ACHN (cell line): ENCODE measurements at places on chromosomes 2 and 18.

DNA sequence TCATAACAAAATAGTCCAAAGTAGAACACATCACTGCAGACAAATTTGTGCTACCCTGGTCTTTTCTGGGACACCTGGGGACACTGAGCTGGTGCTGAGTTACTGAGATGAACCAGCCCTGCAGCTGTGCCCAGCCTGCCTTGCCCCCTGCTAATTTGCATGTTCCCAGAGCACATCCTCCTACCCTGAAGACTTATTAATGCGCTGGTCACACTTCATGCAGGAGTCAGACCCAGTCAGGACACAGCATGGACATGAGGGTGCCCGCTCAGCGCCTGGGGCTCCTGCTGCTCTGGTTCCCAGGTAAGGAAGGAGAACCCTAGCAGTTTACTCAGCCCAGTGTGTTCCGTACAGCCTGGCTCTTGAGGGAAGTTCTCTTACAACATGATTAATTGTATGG, 1518.3 kb downstream of the RPIA start:
- no peak for DNase-seq

- DNase-seq = no peak
Observed at GRCh38 chr2:195037045-195037444, 620.0 kb upstream of the SLC39A10 start.

GRCh38 chr2:31980674-31981356, 30.0 kb downstream of the MEMO1 start:
- DNase-seq = peak; percentile 54

- no peak for DNase-seq
Observed at GRCh38 chr18:21262244-21262643, 20.2 kb downstream of the GREB1L start.

- no peak for DNase-seq
Observed at GRCh38 chr2:205011031-205011430, 465.8 kb downstream of the PARD3B start.

DNA sequence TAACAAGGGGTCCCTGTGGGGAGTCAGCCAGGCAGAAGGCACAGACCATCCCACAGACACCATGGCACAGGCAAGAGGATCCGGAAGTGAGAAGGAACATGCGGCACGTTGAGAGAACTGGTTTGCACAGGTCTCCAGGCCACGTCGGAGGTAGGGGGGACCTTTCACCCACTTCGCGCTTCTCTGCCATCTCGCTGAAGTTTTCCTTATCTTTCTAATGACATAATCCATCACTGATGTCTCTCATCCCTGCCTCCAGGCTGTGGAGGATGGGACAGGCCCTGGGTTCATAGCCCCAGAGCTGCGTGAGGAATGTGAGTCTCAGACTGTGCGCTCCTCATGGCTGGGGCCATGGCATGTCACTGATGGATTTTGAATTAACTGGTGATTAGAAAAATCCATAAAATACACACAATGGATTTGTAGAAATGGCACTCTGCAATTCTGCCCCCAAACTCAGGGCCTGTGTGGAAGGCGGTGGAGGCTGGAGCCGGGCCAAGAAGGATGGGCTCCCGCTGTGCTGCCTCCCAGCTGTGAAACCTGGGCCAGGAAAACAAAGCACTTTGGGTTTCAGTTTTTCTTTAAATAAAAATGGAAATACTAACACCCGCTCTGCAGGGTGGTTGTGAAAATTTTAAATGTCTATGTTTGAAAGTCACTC, 113.3 kb upstream of the ALKAL2 start:
- DNase-seq = no peak
